Activated T-cell treated with anti-CD3 and anti-CD28 coated beads for 4 hours (primary cell): ENCODE measurements at places on chromosomes 3 and 15.

GRCh38 chr3:138043266-138044029 is 33.5 kb downstream of the CLDN18 start:
- DNase-seq: no peak

DNA sequence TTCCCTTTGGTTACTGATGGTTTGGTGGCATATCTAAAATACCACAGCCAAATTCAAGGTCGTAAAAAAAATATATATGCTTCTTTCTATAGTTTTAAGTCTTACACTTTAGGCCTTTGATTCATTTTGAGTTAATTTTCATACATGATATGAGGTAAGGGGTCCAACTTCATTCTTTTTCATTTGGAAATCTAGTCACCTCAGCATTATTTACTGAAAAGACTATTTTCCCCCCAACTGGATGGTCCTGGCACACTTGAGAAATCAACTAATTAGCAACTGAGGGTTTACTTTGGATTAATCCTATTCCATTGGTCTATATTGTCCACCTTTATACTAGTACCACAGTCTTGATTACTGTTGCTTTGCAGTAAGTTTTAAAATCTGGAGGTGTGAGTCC is 26.2 kb downstream of the RHOA start:
- no peak for DNase-seq

DNA sequence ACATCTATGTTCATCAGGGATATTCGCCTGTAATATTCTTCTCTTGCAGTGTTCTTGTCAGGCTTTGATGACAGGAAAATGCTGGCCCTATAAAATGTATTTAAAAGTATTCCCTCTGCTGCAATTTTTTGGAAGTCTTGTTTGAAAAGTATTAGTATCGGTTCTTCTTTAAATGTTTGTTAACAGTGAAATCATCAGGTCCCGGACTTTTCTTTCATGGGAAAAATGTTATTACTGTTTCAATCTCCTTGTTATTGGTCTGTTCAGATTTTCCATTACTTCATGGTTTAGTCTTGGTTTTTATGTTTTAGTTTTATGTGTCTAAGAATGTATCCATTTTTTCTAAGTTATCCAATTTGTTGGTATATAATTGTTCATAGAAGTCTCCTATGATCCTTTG is 225.6 kb downstream of the RBMS3 start:
- DNase-seq: no peak

DNA sequence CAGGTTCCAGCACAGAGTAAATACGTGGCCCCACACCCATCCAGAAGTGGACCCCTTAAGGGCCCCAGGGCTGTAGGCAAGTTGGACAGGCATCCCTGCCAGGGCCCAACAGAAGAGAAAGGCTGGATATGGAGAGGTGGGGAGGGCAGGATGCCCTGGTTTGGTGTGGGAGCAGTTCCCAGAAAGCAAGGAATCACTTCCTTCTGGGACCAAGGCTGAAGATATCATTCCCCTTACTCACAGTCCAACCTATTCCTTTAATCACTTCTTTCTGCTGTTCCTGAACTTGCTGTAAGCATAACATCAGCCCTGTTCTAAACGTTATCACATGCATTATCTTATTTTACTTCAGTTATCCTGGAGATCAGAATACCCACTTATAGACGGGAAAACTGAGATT is 6.1 kb upstream of the MESP2 start:
- DNase-seq: no peak

- DNase-seq: no peak
Measured at GRCh38 chr3:143040261-143040879, 39.0 kb downstream of the U2SURP start.

DNA sequence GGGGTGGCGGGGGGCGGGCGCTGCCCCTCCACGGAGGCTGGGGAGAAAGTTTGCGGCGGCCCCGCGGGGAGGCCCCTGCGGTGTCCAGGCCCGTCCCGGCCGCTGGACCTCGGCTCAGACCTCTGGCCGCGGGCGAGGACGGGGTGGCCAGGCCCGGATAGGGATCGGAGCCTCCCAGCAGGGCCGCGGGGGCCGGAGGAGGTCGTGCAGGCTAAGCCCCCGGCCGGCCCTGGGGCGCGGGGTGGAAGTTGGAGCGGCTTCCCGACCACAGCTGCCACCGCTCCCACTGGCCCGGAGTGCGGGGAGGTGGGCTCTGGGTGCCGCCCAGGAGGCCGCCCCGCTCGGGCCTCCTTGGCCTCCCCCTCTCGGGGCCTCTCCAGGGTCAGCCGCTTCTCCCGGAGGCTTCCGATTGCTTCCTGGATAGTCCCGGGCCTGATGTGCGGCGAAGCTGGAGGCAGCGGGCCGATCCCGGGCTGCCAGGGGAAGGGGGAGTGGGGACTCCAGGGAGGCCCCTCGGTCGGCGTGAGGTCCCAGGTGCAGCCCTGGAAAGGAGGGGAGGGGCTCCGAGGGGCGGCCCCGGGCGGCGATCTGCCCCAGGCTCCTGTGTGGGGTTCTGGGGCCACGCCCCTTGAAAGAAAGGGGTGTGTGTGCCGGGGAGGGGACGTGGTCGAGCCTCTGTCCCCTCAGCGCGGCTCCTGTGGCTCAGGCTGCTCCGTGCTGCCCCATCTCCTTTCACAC is 907 bp downstream of the PLXNA1 start:
- peak; percentile 23 for DNase-seq

DNA sequence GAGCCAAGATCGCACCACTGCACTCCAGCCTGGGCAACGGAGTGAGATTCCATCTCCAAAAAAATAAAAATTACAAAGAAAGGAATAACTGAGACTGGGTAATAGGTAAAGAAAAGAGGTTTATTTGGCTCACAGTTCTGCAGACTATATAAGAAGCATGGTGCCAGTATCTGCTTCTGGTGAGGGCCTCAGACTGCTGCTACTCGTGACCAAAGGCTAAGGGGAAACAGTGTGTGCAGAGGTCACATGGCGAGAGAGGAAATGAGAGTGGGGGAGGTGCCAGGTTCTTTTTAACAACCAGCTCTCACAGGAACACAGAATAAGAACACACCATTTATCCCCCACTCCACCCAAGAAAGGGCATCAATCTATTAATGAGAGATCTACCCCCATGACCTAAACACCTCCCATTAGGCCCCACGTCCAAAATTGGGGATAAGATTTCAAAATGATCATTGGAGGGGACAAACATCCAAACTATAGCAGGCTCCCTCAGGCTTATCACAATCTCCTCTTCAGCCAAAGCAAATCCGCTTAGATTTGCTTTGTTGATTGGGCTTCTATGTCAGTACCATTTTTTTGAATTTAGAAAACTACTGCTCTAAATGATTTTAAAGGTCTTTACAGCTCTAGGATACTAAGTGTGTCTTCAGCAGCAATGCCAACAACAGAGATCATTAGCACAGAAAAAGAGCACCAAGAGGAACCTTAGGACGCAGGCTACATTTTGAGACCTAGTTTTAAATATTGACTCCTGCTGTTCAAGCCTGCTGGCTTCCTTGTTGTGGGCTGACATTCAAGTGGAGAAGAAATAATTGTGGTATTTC is 84.2 kb upstream of the TBL1XR1 start:
- no peak for DNase-seq

DNA sequence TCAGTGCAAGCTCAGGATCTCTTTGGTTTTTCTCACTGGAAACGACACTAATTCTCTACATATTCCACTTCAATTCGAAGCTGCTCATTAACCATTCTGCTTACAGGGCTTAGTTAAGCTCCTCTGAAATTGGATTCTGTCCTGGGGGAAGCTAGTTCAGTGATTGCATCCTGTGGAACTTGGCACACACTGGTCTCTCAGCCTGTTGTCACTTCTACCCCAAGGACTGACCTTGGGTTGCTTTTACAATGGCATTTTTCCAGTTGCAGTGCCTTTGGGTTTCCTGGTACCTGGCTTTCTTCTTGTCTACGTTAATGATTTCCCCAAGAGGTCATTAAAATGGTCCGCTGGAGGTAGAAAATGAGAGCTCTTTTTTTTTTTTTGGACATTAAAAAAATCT is 33.3 kb upstream of the GABRB3 start:
- no peak for DNase-seq

GRCh38 chr3:108127301-108127988 is 36.6 kb upstream of the CD47 start:
- DNase-seq: peak; percentile 59

- DNase-seq: no peak
Measured at GRCh38 chr3:44885618-44886017, 11.2 kb downstream of the TGM4 start.

DNA sequence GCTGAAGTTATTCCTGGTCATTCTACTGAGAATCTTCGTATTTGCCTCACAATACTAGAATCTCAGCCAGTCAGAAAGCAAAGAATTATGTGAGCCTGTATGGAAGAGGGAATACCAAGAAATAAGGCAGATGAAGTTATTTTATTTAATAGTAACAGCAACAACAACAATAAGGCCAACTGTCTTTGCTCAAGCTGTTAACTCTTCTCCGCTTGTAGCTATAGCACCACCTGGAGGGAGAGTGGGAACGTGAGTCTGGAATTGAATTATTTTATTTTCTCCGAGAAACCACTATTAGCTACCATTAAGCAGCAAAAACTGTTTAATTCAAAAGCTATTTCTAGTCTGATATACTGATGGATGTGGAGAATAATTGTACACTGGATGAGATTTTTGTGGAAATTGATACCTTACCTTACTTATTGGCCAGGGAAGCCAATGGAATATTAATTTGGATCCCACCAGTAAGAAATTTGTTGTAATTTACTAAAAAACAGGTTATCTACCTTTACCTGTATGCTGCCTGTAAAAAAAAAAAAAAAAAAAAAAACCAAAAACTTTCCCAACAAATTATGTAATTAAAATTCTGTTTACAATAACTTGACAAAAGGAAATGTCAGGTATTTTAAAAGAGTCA is 50.1 kb downstream of the CALML4 start:
- DNase-seq: peak; percentile 4

- no peak for DNase-seq
Measured at GRCh38 chr3:132083583-132084279, 48.9 kb upstream of the CPNE4 start.
